ENCODE measurements at places on chromosomes 4 and X.

DNA sequence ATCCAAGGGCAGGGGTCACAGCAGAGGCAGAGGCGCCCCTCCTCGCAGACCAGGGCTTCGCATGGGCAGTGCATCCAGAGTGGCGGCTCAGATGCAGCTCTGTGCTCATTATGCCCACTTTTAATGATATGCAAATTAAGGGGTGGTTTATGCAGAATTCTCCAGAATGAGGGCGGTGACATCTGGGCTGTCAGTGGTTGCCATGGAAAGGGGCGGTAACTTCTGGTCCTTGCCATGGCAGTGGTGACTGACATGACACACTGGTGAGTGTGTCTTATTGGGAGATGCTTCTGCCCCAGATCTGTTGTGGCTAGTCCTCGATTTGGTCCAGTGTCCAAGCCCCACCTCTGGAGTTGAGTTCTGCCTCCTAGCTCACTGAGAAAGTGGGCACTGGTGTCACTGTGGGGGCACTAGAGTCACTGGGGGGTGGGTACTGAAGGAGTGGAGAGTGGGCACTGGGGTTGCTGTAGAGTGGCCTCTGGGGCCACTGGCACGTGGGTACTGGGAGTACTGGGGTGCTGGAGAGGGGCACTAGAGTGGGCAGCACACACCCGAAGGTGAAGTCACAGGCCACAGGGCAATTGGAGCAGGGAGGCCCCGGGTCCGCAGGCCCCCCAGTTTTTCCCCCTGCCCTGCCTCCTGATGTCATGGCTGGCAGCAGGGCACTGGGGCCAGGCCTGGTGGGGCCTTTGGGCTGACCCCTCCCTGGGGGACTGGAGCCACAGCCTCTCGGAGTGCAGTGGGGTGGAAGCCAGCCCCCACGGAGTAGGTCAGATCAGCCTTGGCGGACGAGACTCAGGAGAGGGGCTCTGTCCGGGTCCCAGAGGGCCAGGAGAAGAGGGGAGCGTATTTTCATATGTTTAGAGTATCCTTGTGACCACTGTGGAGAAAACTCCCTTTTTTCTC, 98.6 kb upstream of the NKX1-1 start:
- DNase-seq = no peak

DNA sequence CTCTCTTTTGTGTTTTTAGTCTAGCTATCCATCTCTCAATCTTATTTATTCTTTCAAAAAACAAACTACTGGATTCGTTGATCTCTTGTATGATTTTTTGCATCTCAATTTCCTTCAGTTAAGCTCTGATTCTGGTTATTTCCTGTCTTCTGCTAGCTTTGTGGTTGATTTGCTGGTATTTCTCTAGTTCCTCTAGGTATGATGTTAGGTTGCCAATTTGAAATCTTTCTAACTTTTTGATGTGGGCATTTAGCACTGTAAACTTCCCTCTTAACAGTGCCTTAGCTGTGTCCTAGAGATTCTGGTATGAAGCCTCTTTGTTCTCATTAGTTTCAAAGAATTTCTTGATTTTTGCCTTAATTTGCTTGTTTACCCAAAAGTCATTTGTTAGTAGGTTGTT, 15.2 kb upstream of the NEXMIF start:
- no peak for DNase-seq

GRCh38 chr4:151296227-151296626, 19.3 kb downstream of the PRSS48 start:
- no peak for DNase-seq

- DNase-seq = no peak
Measured at GRCh38 chrX:71895607-71896006, 15.0 kb upstream of the NHSL2 start.

GRCh38 chr4:86961116-86961515, 26.3 kb downstream of the AFF1 start:
- no peak for DNase-seq

GRCh38 chr4:121072224-121073003, at the start of gene NDNF:
Gene NDNF (minus strand): TSS chr4:121072535. CDS start chr4:121045837, 26,698 bp downstream.
- DNase-seq = no peak

GRCh38 chr4:67725132-67725531, 24.2 kb upstream of the UBA6 start:
- DNase-seq = no peak

GRCh38 chr4:6918338-6918737, 8.7 kb downstream of the TBC1D14 start:
- DNase-seq = no peak

GRCh38 chrX:117711782-117712181, 404.8 kb downstream of the KLHL13 start:
- DNase-seq = no peak

DNA sequence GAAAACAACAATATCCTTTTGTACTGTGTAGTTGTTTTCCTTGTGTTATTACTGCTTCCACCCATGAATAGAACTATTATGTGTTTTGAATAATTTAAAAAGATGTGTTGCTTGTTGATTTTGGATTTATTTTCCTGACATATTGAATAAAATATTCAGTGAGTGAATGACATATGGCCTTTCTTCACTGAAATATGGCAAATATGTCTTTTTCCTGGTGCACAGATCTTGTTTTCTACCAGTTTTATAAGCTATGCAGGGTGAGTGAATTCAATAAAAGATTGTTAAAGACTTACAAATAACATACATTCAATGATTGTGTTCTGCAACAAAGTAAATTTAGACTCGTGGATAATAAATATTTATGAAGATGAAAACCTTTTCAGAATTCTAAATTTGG, 1216.3 kb upstream of the ADGRL3 start:
- DNase-seq = no peak

DNA sequence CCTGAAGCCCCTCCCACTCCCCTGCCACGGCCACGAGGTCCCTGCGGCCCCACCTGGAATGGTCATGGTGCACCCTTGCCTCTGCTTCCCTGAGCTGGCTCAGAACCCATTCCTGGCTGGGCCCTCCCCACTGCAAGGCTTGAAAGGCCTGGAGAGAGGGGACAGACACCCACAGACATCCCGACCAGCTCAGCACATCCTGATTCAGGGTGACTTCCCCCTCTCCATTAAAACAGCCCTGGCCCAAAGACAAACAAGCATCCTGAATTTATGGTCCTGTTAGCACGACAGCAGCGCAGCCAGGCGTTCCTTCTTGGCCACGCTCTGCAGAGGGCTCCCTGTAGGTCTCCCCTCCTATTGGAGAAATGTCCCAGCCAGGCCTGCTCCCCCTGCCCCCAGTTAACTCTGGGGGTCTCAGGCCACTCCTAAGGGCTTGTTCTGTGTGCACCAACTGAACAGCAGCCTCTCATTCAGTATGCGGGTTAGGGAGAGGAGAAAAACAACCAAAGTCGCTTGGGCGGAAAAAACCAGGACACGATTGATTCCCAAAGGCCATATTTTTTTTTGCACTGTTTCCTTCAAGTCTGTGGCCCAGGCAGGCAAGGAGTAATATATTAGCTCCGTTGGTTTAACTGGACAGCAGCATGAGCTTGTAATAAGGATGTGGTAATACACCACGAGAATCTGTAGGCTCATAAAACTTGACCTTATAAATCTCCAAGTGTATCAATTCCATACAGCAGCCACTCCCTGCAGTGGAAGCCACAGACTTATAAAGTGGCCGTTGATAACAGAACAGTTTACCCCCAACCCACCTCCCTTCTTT, 106.7 kb upstream of the MSX1 start:
- DNase-seq = peak; percentile 59

DNA sequence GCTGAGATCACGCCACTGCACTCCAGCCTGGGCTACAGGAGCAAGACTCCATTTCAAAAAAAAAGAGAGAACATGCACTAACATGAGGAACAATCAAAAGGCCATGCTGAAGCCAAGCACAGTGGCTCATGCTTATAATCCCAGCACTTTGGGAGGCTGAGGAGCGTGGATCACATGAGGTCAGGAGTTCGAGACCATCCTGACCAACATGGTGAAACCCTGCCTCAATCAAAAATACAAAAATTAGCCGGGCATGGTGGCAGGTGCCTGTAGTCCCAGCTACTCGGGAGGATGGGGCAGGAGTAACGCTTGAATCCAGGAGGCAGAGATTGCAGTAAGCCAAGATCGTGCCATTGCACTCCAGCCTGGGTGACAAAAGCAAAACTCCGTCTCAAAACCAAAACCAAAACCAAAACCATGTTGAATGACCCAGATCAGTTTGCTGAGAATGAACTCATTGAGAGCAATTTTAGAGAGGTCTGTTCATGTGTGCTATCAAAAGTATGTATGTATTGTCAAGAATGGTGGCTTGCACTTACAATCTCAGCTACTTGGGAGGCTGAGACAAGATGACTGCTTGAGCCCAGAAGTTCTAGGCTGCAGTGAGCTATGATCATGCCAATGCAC, 44.8 kb downstream of the PDS5A start:
- DNase-seq = no peak

DNA sequence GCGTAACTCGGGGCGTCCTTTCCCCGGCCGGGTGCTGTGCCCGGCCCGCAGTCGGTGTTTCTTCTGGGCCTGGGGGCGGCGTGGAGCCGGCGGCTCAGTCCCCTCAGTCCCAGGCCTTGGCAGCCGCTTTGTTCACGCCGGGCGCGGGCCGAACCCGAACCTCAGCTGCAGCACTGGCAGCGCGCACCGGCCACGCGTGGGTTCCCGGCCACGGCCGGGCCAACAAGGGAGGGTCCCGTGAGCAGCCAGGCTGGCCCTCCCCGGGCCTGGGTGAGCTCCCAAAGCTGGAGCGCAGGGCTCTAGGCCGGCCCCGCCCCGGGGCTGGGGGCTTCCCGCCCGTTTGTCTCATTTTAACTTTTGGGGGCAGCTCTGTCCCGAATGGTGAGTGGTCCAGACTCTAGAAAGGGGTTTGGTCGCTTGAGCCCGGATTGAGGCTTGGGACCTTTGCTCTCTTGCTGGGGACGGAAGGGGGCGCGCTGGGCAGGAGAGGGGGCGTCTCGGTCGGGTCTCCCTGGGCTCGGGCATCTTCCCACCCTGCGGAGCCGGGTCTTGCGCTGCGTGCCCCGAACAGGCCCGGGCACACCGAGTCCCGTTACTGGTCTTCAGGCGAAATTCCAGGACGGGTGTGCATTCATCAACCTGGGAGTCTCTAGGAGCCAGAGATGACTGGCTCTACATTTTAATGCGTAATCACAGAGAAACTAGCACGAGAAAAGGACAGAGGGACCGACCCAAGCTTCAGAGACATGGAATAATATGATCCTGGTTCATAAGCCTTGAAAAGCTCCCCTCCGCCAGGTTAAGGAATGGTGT, 177.1 kb downstream of the CBR4 start:
- no peak for DNase-seq

DNA sequence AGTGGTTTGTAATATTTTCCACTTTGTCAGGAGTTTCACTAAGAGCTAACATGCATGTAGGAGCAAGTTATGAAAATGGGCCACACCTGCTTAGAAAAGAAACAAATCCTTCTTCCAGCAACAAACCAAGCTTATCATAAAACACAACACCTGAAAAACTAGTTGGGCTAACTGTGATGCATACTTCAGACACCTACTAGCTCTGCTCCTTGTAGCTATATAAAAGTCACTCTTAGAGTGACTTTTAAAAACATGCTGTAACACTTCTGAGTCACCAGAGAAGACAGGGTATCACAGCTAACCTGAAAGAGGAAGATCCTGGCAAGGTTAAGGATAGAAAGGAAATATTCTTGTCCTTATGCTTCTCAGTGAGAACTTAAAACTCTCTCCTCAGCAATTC, 3.6 kb upstream of the SLAIN2 start:
- DNase-seq = no peak

- DNase-seq = no peak
Measured at GRCh38 chr4:68962868-68963267, 11.3 kb upstream of the UGT2A3 start.

GRCh38 chrX:43405191-43405590, 250.9 kb upstream of the MAOA start:
- DNase-seq = no peak

- no peak for DNase-seq
Measured at GRCh38 chr4:53863158-53863557, 201.2 kb downstream of the CHIC2 start.

- DNase-seq = no peak
Measured at GRCh38 chr4:1247864-1248244, 1.1 kb downstream of the CTBP1 start.

DNA sequence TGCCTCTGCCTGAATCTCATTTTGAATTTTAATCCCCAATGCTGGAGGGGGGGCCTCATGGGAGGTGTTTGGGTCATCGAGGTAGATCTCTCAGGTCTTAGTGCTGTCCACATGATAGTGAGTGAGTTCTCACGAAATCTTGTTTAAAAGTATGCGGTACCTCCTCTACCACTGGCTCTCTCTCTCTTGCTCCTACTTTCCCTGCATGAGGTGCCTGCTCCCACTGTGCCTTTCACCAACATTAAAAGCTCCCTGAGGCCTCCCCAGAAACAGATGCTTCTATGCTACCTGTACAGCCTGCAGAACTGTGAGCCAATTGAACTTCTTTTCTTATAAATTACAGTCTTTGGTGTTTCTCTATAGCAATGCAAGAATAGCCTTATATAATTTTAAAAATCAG, 560.7 kb upstream of the CPEB2 start:
- no peak for DNase-seq

- DNase-seq = no peak
Measured at GRCh38 chr4:80016506-80016905, 56.5 kb downstream of the ANTXR2 start.

GRCh38 chr4:159103384-159103990, 608 bp downstream of the RAPGEF2 start:
- no peak for DNase-seq

GRCh38 chrX:71118985-71119535, 664 bp downstream of the MED12 start:
- no peak for DNase-seq

DNA sequence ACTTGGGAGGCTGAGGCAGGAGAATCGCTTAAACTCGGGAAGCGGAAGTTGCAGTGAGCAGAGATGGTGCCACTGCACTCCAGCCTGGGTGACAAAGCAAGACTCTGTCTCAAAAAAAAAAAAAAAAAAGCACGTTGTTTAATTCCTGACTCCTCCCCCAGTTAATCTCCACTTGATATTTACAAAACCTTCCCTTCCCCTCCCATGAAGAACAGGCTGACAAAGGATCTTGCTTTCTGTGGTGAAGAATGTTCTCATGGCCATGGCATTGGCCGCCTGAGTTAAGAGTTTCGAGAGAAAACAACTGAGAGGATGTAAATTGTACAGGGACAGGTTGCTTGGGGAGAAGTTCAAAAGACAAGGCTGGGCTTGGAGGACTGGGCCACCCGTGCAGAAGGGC, 168.2 kb upstream of the BCOR start:
- no peak for DNase-seq

GRCh38 chr4:68011684-68012083, 48.4 kb upstream of the TMPRSS11A start:
- DNase-seq = no peak

DNA sequence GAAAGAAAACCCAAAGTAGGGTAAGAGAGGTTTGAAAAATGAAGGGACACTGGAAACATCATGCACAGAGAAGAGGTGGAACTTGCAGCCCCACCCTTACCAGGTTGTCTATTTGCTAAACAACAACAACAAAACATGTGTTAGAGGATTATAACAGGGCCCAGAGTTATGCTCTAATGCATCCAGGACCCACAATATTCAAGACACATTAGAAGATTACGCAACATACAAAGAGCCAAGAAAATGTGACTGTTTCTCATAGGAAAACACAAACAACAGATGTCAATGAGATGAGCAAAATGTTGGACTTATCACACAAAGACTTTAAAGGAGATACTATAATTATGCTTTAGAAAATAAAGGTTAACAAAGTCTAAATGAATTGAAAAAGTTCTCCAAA, 128.5 kb downstream of the LRBA start:
- DNase-seq = no peak

Data from HFF-Myc (cell line).